SJCRH30 (cell line): ENCODE measurements at places on chromosomes 6 and 20.
A peak's percentile ranks its signal among the peaks of the same experiment; 100 is the strongest.

- no peak for DNase-seq
These were observed 80.4 kb downstream of the RIN2 start for GRCh38 chr20:19838468-19838867.

GRCh38 chr6:80437221-80437620 is 330.8 kb downstream of the BCKDHB start:
- no peak for DNase-seq

DNA sequence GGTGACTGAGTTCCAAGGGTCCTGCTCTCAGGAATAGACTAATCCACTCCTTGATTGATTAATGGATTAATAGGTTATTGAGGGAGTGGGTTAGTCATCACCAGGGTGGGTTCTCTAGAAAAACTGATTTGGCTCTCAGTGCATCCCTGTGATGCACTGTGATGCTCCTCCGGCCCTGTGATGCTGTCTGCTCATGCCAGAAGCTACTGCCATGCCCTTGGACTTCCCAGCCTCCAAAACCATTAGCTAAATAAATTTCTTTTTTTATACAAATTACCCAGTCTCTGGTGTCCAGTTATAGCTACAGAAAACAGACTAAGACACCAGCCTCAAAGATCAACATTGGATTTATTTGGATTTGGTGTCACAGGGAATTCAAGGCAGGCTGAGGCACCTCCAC is 40.4 kb upstream of the CST7 start:
- DNase-seq = no peak

- no peak for DNase-seq
These were observed 55.1 kb downstream of the KIAA0408 start for GRCh38 chr6:127404133-127404532.

DNA sequence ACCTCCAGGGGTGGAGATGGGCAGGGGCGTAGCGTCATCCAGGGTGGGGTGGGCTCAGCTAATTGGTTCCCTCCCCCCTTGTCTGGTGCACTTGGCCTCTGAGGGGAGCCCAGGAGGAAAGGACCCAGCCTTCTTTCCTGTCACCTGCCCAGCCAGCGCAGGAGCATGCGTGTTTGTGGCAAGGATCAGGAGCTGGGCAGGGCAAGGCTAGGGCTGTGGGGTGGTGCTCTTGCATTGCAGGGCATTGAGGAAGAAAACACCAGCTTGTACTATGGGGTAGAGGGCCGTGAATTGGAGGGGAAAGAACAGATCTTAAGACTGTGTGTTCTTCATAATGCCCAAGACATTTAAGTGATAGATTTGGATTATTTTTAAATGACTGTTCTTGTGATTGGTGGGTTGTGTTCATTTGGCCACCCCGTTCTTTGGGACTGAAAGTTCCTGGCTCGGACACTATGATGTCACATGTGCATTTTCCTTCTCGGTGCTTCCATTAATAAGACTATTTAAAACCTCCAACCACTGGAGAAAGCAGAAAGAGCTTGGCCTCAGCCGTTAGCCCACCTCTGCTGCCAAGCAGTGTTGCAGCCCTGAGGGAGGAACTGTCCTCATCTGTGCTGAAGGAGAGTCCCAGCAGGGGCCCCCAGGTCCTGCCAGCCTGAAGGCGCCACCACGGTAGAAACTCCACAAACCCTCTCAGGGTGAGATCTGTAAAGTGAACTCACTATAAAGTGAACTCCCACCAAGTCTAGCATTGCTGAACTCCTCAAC is 136.2 kb upstream of the INSM1 start:
- DNase-seq = no peak

GRCh38 chr6:93575495-93576267 is 156.3 kb upstream of the EPHA7 start:
- no peak for DNase-seq

DNA sequence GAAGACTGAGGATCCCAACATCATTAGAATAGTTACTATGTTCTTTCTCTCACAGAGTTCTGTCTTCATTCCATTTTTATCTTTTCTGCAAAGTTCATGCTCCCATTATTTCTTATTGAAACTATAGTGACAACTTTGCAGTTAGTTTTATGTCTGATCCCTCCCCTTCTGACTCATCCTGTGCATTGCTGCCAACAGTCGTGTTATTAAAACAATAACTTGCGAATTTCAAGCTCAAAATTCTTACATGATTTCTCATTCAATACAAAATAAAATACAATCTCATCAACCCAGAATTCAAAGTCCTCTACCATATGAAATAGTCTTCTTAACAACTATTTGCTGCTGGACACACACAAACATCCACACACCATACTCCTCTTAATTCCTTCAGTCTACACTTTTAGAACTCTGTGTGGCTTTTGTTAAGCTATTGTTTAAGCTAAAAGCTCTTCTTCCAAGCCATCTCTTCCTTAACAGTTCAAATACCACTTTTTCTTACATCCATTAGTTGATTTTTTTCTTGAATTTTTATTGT is 261.4 kb upstream of the IRAK1BP1 start:
- no peak for DNase-seq

DNA sequence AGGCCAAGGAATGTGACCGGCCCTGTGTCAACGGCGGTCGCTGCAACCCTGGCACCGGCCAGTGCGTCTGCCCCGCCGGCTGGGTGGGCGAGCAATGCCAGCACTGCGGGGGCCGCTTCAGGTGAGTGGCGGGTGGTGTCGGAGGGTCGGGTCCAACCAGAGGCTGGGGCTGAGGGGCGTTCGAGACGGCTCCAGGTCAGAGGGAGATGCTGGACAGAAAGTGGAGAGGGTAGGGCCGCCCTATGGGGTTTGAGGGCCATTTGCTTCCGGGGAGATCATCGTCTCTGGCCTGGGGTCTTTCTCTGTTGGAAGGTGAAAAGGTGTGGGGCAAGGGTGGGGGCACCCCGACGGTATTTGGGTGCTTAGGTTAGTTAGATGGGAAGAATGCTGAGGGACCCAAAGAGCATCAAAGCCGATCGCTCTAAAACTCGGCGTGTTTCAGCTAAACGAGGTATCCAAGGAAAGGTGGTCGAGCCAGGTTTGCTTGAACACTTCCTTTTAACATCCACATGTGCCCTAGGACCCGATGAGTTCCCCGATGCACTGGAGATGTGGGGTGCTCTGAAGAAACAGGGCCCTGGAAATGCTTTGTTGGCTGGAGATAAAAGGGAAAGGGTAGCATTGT is 691 bp downstream of the ATRN start:
- no peak for DNase-seq

- DNase-seq = peak; percentile 66
These were observed 107.3 kb downstream of the EPB41L2 start for GRCh38 chr6:130955755-130956154.

DNA sequence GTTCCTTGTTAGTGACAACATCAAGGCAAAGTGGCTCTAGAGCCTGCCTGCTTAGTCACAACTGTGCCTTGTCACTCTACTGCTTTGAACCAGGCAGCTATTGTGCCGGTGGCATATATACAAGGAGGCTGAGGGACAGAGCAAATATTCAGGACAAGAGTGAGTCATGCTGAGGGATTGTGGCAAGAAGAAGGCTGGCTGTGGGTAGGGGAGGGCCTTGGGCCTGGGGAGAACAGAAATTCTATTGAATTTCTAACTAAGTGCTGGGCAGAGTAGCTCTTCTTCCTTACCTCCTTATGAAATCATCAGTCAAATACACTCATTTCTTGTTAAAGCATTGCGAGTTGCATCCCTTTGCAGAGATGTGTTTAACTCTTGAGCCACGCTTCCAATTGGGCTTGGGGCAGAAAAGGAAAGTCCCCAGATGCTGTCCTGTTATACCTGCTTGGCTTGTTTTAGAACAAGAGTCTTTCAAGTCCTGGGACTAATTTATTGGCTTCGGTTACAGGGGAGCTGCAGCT is 59.7 kb downstream of the PFDN4 start:
- peak; percentile 22 for DNase-seq

DNA sequence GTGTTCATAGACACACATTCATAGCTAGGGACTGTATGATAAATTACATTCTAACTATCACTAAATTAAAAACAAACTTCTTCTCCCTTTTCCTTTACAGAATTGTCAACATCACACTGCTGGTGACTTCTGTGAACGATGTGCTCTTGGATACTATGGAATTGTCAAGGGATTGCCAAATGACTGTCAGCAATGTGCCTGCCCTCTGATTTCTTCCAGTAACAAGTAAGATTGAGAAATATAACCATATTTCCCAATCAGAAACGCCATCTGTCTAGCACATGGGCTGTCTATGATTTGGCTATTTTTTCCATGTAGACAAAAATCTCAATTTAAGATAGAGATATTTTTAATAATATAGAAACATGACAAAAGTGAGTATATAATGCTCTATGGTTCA is 367.7 kb downstream of the ARHGAP18 start:
- no peak for DNase-seq
